ENCODE measurements at places on chromosomes 13 and 19.

DNA sequence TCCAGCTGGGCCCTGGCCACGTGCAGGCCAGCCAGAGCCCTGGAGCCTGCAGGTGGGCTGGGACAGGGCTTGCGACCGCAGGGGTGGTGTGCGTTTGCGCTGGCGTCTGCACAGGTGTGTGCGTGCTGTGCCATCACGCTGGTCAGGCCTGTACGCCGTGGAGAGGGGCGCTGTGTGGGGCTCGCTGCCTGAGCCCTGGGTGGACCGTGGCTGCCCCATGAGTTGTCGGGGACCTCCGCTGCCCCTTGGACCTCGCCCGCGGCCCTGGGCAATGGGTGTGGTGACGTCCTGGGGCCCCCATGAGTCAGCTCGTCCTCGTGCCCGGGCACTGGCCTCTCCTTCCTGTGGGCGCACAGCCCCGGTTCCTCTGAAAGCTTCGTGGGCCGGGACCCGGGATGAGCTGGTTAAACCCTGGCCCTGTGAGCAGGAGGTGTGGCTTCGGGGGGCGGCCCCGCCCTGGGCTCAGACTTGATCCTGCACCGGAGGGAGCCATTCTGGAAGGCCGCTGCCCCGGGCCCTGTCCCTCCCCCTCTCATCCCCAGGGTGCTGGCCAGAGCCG lies 6.8 kb downstream of the CSNK1G2 start:
- no peak for DNase-seq

GRCh38 chr13:46778095-46778494 lies 18.9 kb downstream of the ESD start:
- DNase-seq = no peak

DNA sequence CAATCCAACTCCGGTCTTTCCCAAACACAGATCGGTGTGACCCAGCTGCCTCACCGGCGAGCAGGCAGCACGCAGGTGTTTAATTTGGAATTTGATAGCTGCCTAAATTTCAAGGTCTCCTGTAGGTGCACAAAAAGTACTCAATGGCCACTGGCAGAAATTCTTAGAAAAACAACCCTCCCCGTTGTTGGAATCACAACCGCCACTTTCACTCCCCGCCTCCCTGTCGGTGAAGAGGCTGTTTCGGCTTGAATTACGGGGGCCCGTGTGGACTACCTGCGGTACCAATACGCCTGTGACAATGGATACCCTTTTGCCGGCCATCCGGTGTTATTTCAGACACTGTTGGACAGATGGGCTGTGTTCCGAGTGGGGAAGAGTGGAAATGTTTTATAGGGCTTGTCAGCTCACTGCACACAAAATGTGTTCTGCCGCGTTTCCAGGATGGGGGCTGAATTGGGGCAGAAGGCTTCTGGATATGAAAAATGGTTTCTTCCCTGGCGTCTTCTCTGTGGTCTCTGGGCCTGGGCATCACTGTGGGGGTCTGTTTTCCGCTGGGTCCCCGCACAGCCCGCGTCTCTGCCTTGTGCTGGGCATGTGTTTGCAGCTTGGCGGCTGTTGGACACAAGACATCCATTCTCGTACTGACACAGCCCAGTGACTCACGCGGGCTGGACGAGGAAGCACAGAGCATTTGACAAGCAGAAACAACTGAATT lies 45.4 kb downstream of the ZIC5 start:
- DNase-seq = peak; percentile 34

- peak; percentile 39 for DNase-seq
Observed at GRCh38 chr13:28494778-28495537, at the start of gene FLT1. Gene FLT1, minus strand, starts transcription at chr13:28495128. Its CDS starts 285 bp downstream, at chr13:28494843.

DNA sequence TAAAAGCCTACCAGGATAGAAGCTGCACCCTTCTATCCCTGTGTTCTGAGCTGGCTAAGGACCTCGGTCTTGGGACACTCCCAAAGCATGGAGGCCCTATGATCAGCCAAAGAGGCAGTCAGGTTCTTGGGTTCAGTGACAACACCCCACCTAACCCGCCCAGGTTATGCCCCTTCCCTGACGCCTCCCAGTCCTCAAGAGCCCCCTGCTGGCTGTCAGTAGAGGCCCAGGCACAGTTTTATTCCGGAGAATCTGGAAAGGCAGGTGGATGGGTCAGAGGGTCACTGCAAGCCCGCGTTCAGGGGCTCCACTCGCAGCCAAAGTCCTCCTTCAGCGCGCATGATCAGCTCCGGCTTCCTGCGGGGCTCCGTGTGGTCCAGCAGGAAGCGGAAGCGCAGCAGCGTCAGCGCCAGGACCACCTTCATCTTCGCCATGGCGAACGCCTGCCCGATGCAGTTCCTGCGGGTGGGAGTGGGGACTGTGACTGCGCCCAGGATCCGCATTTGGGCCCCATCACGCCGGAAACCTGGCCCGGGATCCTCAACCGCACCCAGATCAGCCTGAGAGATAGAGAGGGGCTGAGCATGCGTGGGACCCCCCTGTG lies 22.3 kb downstream of the OR10H3 start:
- DNase-seq = no peak

GRCh38 chr19:53007200-53007599 lies 6.5 kb upstream of the ERVV-1 start:
- DNase-seq = no peak

DNA sequence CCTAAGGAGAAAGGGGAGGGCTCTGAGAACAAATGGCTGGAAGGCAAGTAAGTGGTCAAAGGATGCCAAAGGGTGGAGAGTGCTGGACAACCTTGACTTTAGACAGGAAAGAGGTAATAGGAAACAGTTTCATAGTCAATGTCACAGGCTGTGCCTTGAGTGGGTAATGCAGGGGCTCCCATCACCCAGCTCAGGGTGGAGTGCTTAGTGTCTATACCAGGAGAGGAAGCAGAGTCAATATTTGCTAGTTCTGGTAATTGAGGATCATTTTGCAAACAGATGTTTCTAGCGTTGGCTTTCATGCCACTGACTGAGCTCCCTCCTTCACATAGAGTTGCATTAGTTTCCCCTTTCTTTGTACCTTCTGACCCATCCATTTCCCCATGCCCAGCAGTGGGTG lies 64.6 kb upstream of the KL start:
- DNase-seq = no peak

DNA sequence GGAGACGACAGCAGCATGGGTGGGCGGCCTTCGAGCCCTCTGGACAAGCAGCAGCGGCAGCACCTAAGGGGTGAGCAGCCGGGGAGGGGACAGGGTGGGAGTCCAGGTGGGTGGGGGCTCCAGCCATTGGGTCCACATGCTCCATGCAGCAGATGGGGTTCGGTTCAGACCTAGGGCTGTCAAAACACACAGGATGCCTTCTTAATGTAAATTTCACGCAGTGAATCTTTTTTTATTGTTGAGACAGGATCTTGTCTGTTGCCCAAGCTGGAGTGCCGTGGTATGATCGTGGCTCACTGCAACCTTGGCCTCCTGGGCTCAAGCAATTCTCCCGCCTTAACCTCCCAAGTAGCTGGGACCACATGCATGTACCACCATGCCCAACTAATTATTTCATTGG lies 15.9 kb downstream of the PGLS start:
- DNase-seq = no peak

DNA sequence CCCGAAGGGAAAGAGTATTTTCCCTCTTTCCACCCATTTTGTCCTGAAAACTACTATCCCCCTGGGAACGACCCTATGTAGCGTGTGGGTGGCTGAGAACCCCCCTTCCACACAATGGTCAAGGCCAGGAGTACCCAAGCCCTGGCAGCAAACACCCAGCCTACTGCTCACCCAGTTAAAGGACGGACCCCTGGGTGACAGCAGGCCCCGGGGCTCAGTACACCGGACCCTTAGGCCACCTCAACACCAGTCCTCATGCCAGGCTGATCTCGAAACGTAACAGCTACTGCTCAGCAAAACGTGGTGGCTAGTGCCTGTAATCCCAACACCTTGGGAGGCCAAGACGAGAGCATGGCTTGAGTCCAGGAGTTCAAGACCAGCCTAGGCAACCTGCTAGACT lies 1.4 kb downstream of the ANKRD27 start:
- DNase-seq = no peak

GRCh38 chr19:52297601-52298364 lies 814 bp downstream of the ZNF480 start:
- DNase-seq = no peak

- DNase-seq = no peak
Observed at GRCh38 chr19:42286349-42287016, 15.4 kb upstream of the PRR19 start.

DNA sequence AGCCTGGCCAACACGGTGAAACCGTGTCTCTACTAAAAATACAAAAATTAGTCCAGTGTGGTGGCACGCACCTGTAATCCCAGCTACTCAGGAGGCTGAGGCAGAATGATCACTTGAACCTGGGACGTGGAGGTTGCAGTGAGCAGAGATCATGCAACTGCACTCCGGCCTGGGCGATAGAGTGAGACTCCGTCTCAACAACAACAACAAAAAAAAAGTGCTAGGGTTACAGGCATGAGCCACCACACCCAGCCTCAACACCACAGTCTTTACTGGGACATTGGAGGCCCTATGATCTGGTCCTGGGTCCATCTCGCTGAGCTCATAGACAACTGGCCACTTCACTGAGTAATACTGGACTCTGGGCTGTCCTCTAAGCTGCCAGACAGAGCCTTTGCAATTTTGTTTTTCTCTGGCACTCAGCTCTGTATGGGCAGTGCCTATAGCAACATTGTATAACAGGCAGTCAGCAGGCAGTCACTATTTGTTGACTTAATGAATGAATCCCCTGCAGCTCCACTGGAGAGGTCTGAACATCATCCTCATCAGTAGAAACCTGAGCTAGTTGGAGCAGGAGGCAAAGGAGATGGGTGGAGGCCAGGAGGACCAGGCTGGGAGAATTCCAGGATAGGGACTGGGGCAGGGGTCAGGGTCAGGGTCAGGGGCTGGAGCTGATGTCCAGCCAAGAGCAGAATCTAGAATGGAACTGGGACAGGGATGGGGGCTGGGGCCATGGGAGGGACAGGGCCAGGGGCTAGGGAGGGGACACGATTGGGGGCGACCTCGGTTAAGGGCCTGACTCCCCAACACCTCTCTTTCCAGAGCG lies 8.1 kb downstream of the BLOC1S3 start:
- DNase-seq = no peak

- DNase-seq = no peak
Observed at GRCh38 chr13:113874177-113874576, 10.3 kb upstream of the GAS6 start.
